ENCODE measurements at places on chromosomes 13 and 19.

DNA sequence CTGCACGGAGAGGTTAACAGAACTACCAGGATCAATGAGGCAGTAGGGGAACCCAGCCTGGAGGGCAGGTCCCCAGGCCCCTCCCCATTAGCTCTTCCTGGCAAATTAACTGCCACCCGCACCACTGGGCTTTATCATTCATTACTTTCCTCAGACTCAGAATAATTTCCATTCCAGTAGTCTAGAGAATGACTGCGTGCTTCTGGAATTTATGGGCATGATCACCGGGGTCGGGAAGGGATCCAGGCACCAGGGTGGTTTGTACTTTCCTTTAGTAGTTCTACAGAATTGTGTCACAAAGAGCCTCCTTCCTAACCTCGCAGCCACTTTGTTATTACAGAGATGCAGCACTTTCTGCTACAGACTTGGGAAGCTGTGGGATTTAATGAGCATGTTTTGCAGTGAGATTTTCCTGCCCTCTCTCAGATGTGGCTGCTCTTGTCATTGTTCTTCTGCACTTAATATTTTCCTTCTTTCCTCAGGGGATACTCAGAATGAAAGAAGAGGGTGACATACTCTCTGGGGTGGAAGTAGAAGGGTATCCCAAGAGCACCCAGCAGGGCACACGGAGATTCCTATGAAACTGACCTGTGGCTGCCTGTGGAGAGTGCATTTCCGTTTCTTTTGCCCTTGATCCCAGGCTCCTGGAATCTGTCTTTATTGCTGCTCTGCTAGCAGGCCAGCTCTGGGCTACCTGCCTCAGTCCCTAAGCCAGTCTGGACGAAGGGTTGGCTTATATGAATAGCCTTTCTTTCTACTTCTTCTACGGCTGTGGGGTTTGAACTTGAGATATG, 285.0 kb upstream of the SLC10A2 start:
- DNase-seq: no peak

DNA sequence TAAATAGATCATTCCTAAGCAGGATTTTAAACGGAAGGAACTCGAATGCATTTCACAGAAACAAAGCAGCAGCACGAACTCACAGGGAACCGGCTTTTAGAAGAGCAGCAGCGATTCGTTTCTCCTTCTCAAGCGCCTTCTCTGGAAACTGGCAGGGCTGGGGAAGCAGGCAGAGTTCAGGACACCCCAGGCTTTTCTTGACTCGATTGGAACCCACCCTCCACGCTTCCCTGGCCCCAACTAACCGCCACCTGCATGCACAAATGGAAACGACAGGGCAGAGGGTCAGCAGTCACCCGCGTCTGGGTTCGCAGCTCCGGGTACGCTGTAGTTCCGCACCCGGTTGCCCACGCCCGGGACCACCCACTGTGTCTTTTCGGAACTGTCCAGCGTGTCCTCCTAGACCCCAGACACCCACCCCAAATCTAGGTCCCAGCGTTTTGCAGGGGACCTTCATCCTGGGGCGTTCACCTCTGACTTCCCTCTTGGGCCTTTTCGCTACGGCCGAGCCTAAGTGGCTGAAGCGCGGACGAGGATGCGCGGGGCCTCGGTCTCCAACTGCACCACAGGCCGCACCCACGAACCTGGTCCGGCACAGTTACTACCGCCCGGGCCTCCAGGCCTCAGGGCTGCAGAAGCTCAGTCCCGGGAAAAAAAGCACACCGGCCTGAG, 500 bp downstream of the ZFP30 start:
- peak; percentile 37 for DNase-seq

GRCh38 chr19:13881692-13882418, 4.9 kb downstream of the NANOS3 start:
- no peak for DNase-seq

DNA sequence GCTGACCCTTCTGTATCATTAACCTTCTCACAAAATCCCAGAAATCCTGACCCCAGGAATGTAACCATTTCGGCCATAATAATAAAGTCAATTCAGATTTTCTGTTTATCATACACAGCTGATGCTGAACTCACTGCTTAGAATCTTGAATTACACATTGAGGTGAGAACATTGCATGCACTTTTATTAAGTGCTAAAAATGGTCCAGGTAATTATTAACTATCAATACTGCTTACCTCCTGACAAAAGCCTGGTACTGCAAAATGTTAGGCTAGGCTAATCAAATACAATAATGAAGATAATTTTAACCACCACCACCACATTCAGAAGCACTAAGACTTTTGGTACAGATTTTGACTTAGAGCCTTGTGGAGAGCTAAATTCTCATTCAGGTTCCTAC, 36.1 kb downstream of the KLF12 start:
- DNase-seq: no peak

- DNase-seq: no peak
Measured at GRCh38 chr19:49773663-49774350, 7.0 kb downstream of the AP2A1 start.

GRCh38 chr19:3162418-3163229, 15.9 kb upstream of the S1PR4 start:
- DNase-seq: no peak

DNA sequence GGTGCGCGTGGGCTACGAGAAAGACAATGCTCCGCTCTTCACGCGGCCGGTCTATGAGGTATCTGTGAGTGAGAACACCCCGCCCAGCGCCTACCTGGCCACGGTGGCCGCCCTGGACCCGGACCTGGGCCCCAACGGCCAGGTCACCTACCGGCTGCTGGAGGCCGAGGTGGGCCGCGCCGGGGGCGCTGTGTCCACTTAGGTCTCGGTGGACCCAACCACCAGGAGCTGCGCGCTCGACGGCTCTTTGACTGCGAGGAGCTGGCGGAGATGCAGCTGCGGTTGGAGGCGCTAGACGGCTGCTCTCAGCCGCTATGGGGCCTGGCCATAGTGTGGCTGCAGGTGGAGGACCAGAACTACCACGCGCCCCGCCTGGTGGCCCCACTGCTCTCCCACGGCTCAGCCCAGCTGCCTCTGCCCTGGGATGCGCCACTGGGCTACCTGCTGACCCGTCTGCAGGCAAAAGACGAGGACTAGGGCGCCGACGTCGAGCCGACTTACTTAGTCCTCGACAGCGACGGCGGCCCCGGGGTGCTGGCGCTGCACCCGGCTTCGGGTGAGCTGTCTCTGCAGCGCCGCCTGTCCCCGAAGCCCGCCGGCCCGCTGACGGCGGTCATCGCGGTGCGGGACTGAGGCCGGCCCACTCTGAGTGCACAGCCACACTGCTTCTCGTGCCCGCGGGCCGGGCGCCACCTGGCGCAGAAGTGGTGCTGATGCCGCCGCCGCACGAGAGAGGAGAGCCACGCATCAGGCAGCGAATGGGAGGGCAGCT, 173.0 kb downstream of the OLFM4 start:
- peak; percentile 35 for DNase-seq

- DNase-seq: no peak
Measured at GRCh38 chr13:71492346-71492871, 374.6 kb downstream of the DACH1 start.

DNA sequence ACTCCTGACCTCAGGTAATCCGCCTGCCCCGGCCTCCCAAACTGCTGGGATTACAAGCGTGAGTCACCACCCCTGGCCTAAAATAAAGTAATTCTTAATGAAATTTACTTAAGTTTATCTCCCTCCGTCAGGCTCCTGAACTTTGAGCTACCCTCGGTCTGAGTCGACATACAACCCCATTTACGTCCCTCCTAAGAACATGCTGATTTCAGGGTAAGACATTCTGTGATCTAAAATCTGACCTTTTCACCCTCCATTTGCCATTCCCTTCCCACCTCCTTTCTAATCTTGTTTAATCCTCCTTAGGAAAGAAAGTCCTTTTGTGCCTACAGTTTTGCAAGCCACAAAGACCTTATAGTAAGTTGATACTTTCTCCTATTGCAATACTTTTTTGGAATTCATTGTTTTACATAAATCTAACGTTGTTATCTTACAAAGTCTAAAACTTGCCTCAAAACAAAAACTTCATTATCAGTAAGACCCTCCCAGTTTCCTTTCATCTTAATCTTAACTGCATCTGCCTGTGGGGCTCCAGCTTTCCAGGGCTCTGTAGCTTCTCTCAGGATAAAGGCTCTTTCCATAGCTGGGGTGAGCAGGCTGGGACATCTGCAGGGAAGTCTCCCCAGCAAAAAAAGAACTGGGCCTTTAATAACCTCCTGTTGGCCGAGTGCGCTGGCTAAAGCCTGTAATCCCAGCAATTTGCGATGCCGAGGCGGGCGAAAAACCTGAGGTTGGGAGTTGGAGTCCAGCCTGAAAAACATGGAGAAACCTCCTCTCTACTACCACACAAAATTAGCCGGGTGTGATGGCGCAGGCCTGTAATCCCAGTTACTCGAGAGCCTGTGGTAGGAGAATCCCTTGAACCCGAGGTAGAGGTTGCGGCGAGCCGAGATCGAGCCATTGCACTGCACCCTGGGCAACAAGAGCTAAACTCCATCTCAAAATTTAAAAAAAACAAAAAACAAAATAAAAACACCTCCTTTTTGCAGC, 143.1 kb downstream of the ZNF737 start:
- DNase-seq: no peak

DNA sequence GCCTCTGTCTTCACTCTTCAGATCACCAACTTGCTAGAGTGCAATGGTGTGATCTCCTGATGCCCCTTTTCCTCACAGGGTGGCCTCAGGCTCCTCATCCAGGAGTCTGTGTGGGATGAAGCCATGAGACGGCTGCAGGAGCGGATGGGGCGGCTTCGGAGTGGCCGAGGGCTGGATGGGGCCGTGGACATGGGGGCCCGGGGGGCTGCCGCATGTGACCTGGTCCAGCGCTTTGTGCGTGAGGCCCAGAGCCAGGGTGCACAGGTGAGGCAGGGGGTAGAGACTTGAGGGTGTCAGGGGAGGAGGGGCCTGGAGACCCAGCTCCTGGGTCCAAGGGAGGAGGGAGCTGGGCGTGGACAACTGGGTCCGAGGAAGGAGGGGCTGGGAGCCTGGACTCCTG, 9.5 kb downstream of the ALDH16A1 start:
- DNase-seq: no peak

GRCh38 chr13:22964245-22964966, 216.4 kb upstream of the SGCG start:
- DNase-seq: peak; percentile 4

DNA sequence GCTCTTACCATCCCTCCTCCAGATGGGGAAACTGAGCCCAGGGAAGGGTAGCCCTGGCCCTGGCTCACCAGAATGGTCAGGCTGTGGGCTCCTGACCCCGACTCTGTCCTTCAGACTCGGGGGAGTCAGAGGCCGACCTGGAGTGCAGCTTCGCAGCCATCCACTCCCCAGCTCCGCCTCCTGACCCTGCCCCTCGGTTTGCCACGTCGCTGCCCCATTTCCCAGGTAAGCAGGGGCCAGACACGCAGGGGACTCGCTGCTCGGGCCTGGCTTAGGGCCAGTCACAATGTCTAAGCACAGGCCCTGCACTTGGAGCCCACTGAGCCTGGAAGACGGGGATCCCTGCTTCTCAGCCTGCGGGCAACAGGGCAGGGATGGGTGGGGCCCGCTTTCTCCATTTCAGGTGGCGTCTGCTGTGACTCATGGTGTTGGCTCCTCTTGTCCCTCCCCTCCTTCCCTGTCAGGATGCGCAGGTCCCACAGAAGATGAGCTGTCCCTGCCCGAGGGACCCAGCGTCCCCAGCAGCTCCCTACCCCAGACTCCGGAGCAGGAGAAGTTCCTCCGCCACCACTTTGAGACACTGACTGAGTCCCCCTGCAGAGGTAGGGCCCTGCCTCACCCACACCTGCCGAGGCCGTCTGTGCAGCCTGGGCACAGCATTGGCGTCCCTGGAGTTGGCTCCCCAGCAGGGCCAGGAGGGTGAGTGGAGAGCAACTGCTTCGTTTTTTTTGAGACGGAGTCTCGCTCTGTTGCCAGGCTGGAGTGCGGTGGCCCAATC, 9.2 kb upstream of the OVOL3 start:
- no peak for DNase-seq

- DNase-seq: no peak
Measured at GRCh38 chr13:106599875-106600797, 32.2 kb upstream of the ARGLU1 start.

DNA sequence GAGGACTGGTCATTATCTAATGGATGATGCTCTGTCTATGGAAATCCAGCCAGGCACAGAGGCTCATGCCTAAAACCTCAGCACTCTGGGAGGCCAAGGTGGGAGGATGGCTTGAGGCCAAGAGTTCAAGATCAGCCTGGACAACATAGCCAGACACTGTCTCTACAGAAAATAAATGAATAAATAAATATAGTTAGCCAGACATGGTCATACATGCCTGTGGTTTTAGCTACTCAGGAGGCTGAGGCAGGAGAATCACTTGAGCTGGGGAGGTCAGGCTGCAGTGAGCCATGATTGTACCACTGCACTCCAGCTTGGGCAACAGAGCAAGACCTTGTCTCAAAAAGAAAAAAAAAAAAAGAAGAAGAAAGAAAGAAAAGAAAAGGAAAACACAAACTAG, 234.7 kb downstream of the TSHZ3 start:
- DNase-seq: no peak

- no peak for DNase-seq
Measured at GRCh38 chr13:80685942-80686341, 345.0 kb upstream of the SPRY2 start.

DNA sequence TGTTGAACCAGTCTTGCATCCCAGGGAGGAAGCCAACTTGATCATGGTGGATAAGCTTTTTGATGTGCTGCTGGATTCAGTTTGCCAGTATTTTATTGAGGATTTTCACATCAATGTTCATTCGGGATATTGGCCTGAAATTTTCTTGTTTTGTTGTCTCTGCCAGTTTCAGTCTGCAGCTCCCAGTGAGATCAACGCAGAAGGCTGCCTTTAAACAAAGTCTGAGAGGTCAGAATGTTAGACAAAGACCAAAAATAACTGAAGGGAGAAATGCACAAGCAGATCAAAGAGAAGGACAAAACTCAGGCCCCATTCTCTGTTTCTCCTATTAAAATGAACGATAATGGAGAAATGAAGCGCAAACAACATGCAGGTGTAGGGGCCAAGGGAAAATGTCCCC, 170.4 kb downstream of the NHLRC3 start:
- no peak for DNase-seq

- no peak for DNase-seq
Measured at GRCh38 chr19:45164577-45165335, 4.0 kb upstream of the NKPD1 start.

DNA sequence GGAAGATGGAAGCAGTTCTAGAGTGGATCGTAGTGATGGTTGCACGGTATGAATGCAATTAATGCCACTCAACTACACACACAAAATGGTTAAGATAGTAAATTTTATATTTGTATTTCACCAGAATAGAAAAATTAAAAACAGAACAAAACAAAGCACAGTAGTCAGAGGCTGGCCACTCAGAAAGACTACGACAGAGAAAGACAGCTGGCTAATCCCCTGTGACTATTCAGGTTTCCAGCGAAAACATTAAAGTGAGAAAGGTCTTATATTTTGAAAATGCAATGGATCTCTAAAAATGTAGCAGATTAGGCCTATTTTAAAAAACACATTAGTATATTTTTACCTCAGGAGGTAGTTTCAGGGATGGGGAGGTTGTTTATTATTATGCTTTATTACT, 131.3 kb upstream of the POSTN start:
- DNase-seq: no peak

- DNase-seq: no peak
Measured at GRCh38 chr19:12706332-12706718, 9.9 kb upstream of the FBXW9 start.

- DNase-seq: no peak
Measured at GRCh38 chr19:17772172-17772571, 20.9 kb downstream of the FCHO1 start.

- DNase-seq: no peak
Measured at GRCh38 chr13:30648522-30649012, 30.8 kb downstream of the USPL1 start.
